Thymus (tissue), 14 donors: ENCODE measurements at places on chromosomes 5 and 9. TPM values are rescaled to one million over a fixed set of nuclear protein-coding genes. Genes with fewer than 3 reads are reported as not detected.

DNA sequence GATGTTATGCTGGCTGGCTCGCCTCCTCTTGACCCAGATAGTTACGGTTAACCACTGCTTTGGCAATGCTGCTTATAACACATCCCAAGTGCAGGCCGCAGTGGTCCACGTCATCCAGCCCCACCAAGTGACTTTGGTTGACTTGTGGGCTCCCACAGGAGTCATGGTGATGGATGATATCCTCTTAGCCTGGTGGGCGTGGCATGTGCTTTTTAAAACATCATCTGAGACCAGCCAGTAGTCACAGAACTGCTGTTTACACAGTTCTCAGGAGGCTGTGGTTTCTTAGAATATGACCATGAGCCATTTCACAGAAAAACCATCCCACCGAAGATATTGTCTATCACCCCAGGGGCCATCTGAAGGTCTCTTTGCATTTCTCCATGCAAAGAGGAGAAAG is 216.9 kb downstream of the SH3GL2 start:
- DNase-seq: no peak

DNA sequence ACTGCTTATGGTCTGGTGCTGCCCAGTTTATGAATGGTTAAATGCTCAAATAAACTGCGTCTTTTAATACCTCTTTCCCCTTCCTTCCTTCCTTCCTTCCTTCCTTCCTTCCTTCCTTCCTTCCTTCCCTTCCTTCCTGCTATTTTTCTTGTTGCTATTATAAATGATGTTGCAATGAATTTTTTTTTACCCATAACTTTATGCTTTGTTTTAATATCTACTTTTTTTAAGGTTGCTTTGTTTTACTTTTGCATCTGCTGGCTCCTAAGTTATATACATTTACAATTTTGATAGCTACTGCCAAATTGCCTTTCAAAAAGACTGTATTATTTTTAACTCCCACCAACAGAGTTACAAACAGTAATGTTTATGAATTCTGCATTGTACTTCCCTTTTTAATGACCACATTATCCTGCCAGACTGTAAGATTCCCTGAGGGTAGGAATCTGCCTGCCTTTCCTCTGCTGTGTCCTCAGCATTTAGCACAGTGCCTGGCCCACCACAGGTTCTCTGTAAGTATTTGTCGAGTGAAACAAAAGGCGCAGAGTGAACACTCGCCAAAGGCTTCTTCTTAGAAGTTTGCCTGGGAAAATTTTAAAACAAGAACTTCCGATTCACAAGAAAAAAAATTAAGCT is 36.9 kb downstream of the KIF4B start:
- DNase-seq: no peak

DNA sequence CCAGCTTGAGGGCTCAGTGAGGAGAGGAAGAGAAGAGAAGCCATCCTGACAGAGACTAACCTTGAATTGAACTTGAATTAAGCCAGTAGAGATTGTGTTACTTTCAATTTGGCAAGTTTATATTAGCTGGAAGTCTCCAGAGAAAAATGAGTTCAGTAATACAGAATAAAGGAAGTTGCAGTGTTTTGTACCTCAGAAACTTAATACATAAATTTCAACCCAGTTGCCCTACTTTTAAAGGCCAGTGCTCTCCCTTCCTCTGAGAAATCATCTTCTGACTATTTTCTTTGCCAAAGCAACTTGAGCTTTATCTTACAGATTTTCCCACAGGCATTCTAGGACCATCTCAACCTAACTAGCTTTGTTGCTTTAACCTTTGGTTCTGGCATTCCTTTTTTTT is 231.0 kb upstream of the GAS1 start:
- DNase-seq: no peak

DNA sequence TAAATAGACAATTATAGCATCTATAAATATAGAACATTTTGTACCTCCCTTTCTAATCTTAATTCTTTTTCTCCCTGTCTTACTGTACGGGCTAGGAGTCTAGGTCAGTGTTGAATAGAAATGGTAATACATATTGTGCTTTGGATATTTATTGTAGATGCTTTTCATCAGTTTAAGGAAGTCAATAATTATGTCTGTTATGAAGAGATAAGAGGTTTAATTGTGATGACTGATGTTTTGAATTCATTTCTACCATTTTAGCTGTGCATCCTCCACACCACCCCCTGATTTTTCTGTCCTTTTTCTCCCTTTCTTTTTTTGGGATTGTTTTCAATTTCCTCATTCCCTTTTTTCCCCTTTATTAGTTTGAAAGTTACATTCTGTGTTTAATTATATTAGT is 95.8 kb downstream of the DOCK2 start:
- DNase-seq: no peak

The CREB3 gene
- polyA plus RNA-seq: 25.6 TPM

The SNX30 gene
- polyA plus RNA-seq: 4.2 TPM

The OR4F3 gene
- polyA plus RNA-seq: not detected
